Activated CD8-positive, alpha-beta memory T cell treated with anti-CD3 and anti-CD28 coated beads, Interleukin-2, amount 50 U/mL, for 4 hours (primary cell): ENCODE measurements at places on chromosomes 6 and 20.

GRCh38 chr6:24918641-24919055 lies 17.1 kb downstream of the RIPOR2 start:
- no peak for DNase-seq

GRCh38 chr20:14497004-14497403 lies 159.6 kb upstream of the FLRT3 start:
- DNase-seq, result no peak

GRCh38 chr20:45011108-45011526 lies 44.8 kb downstream of the STK4 start:
- peak; percentile 56 for DNase-seq

DNA sequence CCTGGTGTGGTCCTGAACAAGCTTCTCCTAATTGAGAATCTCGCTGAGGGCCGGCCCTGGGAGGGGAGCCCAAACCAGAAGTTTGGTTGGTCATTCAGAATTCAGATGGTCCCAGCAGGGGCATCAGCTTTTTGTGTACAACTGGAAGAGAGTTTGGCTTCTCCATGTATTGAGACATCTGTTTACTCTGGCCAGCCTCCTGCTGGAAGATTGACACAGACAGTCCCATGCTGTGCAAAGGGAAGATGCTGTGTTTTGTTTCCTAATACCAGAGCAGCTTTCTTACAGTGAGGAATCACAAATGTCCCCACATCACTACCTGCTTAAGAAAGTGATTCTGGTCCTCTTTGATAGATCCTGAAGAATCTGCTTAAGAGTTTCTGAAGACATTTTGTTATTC lies 97.8 kb downstream of the PLEKHG1 start:
- no peak for DNase-seq

DNA sequence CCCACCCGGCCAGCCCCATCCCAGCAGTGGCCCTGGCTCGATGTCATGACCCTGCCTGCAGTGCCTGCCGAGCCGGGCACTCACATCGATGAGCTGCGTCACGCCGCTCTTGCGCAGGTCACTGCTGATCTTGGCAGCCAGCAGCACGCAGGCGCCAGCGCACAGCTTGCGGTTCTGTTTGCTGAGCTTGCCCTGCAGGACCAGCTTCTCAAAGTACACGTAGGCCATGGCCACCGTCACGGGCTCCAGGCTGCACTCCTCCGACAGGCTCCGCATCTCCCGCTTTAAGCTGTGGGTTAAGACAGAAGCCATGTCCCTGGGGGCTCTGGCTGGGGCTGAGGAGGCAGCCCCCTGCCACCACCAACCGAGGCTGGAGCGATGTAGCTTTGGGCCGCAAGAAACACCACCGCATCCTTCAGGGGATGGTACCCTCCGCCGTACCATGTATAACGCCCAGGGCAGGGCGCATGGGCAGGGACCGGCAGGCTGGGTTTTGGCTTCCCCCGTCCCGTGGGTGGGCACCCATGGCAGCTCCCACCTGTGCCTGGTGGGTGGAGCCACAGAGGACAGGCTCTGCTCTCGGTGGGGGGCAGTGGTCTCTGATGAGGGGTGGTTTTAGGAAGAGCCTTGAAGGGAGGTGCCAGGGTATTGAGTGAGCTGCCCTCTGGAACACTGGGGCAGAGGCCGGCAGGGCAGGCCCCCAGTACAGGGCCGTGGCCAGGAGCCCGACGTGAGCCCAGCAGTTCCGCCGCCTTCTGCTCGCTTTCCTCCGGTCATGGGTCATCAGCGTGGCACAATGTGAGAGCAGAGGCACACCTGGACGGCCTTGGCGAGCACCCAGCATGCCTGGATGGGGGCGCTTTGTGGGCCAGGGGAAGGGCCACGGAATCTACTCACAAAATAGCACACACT lies 4.5 kb downstream of the RPS21 start:
- DNase-seq, result no peak

GRCh38 chr20:42613076-42613475 lies 576.6 kb downstream of the PTPRT start:
- no peak for DNase-seq

- DNase-seq, result no peak
These were observed 223.7 kb downstream of the GMDS start for GRCh38 chr6:2021713-2022125.

- DNase-seq, result no peak
These were observed 82.2 kb upstream of the NAA20 start for GRCh38 chr20:19934792-19935491.

GRCh38 chr20:23341073-23341472 lies 9.5 kb upstream of the NXT1 start:
- DNase-seq, result no peak

GRCh38 chr6:6689400-6690143 lies 101.1 kb downstream of the LY86 start:
- no peak for DNase-seq

GRCh38 chr6:17703256-17703694 lies 3.5 kb downstream of the NUP153 start:
- DNase-seq, result no peak

DNA sequence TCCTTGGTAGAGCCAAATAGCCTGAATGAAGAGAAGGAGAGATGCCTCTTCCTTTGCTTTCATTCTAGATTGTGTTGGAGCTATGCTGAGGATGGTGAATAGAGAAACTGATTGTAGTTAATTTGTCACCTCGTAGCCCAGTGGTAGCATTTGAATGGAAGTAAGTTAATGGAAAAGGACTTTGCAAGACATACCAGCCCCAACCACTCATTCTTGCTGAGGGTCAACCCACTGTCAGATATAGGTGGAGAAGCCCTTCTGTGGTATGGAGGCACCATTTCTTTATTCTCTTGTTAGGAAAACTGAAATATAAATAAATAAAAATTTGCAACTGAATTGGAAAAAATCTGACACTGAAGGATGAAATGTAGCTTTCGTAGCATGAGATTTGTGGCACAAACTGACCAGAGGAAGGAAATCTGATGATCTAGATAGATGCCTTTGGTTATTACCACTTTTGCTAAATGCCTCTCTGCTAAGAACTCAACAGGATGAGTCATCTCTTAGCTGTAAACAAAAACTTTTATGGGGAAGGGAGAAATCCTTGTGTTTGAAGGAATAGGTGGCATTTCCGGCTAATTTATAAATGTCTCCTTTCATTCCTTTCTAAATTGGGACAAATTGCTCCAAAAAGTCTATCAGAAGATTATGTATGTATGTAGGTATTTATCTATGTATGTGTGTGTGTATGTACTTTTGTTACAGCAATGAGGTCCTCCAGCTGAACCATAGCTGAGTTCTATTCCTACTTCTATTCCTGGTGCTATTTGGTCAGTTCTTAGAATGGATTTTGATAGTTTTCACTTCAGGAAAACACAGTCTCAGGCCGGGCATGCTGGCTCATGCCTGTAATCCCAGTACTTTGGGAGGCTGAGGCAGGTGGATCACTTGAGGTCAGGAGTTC lies 76.5 kb upstream of the SUPT3H start:
- no peak for DNase-seq

DNA sequence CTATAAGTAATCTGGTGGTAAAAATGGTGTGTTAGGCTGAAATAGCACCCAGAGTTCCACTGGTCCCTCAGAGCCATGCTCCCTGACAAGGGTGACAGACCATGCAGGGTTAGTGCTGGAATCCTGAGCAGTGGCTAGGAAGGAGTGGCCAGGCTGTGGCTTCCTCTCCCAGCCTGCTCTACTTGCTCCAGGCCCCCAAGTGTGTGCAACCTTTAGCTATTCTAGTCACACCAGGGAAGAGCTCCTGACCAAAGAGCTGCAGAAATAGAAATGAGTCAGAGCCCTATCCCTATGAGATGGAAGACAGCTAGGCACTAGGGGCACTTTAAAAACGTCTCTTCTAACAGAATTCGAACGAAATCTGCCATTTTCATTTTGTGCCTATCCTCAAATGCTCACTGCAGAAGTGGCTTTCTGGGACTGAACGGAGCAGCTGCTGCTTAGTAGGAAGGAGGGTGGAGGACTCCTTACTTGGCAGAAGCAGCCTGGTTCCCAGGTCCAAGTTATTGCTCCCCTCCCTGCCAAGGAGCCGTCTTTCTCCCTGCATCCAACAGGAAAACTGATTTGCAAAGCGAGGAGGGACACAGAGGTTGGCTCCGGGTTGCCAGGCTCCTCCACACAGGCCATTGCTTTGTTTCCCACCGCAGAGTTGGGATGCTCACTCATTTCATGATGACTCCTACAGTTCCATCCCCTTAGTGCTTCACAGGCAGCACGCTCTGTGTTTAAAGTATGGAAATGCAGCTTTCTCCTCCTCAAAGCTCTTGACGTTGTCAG lies 754.5 kb downstream of the C6orf118 start:
- DNase-seq, result no peak

DNA sequence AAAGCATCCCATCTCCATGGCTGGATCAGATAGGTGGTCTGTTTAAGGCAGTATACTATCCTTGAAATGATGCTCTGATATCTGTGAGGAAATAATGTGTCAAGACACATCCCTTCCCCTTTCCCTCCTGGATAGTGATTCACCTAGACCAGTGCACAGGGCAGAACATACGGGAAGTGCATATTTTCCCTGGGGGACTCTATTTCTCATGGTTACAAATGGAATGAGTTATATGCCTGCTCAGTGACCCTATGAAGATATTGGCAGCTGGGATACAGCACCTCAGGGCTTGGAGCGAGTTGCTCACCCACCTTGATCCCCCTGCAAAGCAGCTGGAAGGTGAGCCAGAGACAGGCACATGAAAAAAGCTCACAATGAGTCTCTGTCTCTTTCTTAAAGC lies 67.5 kb upstream of the PRL start:
- no peak for DNase-seq

GRCh38 chr6:41618598-41618997 lies 19.7 kb upstream of the MDFI start:
- no peak for DNase-seq

DNA sequence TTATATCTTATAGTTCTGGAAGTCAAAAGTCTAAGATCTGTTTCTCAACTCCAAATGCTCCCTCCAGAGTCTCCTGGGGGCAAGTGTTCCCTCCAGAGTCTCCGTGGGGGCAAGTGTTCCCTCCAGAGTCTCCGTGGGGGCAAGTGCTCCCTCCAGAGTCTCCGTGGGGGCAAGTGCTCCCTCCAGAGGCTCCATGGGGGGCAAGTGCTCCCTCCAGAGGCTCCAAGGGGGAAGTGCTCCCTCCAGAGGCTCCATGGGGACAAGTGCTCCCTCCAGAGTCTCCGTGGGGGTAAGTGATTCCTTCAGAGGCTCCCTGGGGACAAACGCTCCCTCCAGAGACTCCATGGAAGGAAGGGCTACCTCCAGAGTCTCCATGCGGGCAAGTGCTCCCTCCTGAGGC lies 34.0 kb upstream of the THBS2 start:
- DNase-seq, result no peak

- no peak for DNase-seq
These were observed 106.7 kb upstream of the FLRT3 start for GRCh38 chr20:14444106-14444505.

DNA sequence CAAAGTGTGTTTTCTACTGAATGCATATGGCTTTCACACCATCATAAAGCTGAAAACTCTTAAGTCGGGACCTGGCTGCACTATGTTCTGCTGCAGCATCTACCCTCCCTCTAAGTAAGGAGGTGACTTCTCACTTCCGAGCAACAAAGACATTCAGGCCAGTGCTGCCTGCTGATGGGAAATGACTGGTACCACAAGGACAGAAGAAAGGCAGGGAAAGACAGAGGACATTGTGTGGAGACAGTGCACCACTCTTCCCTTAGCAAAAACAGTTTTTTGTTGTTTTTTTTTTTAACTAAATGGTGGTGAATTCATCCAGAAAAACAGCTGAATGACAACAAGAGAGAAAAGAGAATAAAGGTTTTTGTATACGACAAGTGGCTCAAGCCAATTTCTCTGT lies 81.5 kb downstream of the MAP7 start:
- DNase-seq, result no peak

GRCh38 chr6:7390226-7390878 lies 744 bp downstream of the RIOK1 start:
- no peak for DNase-seq

- no peak for DNase-seq
These were observed 52.8 kb downstream of the MYB start for GRCh38 chr6:135233686-135234491.

DNA sequence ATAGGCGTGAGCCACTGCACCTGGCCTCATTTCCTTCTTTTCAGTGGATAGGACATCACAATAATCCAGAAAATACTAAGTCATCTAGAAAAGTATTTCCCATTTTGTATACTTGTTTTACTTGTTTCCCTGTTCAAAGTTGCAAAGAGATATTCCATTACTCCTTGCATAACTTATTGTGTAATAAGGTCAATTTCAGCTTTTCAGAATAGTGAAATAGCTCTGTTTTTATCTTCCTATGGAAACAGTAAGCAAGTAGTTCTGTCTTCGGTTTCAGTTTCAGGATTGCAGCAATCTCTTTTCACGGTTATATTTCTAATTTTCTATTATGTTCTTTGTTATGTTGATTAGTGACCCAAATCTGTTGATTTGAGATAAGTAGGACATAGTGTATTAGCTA lies 6.0 kb downstream of the STX11 start:
- no peak for DNase-seq

GRCh38 chr20:49669601-49670189 lies 44.0 kb downstream of the B4GALT5 start:
- no peak for DNase-seq

DNA sequence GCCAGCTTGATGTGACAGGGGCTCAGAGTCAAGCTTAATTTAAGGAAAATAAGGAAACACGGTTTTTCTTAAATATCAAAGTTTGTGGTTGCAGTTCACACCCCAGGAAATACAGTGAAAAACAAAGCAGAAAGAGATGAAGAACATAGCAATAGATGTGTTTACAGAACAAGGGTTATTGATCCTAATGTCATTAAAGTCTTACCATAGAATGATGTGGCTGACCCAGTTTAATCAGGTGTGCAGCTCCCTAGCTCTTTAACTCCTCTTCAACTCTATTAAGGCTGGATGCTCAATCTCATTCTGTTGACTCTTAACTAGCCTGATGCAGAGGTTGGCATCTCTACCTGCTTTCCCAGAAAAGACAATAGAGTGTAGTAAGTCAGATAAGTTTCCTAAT lies 7.5 kb upstream of the GTF3C6 start:
- DNase-seq, result no peak
